ENCODE measurements at places on chromosomes 1 and 21. TPM values are rescaled to one million over a fixed set of nuclear protein-coding genes. Genes with fewer than 3 reads are reported as not detected.

Gene ZYG11A
- 0.25 TPM for polyA plus RNA-seq

Gene PRELP
- 4.4 TPM for polyA plus RNA-seq

Gene OVAAL
- polyA plus RNA-seq, result not detected

DNA sequence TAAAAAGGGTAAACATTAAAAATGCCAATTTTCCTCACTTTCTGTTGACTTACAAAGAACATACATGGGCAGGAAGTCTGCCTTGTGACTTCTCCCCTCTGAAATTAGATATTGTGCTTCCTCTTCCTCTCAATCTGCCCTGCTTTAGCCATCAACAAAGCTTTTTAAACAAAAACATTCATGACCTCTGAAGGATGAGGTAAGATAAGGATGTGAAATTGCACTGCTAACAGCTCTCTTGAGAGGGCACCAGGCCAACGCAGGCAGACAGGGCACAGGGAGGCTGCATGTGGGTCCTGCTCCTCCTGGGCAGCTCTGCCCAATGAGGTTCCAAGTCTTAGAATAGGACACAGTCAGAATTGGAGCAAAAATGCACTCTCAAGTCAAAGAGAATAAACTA, 62.1 kb downstream of the DEGS1 start:
- DNase-seq, result no peak

DNA sequence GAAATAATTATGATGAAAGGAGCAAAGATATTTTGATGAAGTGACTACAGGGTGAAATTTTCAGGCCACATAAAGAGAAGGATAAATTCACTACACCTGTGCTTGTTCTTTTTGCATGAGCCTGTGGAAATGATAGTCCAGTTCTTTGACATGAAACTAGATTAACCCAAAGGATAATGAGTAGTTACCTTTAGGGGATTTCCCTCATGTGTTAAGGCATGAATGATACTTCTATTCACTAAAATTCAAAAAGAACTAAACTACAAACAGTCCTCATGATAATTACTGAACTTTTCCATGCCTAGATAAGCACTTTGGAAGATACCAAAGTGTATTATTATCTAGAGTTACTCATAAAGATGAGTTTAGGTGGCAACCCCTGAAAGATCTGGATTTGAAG, 244.3 kb downstream of the PTPRC start:
- no peak for DNase-seq

DNA sequence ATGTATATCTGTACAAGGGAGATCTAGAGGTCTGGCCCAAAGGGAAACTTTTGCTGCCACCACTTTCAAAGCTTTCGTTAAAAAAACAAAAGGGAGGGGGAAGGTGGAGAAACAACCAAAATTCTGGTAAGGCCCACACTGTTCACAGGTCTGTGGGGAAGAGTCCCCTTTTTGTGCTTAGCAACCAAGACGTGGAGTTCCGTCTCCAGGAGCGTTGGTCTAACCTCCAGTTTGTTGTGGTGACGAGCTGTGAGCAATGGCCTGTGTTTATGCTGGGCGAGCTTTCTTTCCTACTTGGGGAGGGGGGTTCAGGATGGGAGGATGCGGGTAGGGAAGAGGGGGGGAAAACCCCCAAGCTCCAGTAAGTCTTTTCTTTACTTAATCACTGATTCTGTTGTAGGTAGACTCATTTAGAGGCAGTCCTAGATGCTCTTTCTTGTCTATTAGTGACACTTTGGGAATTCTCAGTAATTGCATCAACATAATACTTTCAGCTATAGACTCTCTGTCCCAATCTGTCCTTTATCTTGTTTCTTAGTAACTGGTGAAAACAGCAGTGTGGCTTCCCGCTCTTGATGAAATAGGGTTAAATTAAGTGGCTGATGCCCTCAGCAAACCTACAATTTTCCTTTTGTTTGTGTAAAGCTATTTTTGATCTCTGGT, 1.5 kb downstream of the HIPK1 start:
- DNase-seq, result peak; percentile 78

DNA sequence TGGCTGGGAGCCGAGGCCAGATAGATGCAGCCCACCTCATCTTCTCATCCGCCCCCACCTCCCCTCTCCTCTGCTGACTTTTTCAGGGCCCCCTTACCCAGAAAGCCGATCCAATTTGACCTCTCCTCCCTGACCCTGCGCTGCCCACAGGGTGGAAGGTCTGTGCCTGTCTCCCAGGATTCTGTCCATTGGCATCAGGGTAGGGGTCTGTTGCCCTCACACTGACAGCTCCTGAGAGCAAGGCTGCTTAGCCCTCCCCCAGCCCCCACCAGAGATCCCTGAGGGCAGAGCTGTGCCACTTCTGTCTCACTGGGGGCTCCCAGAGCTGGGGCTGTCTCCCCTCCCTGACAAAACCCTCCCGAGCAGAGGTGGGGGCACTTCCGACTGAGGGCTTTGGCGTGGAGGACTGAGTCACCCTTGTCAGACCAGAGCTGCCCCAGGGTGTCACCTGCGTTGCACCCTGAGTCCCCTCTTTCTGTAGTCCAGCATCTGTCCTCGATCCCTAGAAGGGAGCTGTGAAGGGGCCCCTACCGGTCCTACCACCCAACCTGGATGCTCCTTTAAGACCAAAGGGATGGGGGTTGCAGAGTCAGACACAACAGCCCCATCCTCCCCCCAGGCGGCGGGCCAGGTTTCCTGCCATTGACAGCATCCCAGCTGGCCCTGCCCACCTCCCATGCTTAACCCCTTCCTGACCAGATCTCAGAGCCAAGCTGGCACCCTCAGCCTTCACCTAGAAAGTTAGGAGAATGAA, 2.4 kb upstream of the FAM110D start:
- DNase-seq, result no peak

DNA sequence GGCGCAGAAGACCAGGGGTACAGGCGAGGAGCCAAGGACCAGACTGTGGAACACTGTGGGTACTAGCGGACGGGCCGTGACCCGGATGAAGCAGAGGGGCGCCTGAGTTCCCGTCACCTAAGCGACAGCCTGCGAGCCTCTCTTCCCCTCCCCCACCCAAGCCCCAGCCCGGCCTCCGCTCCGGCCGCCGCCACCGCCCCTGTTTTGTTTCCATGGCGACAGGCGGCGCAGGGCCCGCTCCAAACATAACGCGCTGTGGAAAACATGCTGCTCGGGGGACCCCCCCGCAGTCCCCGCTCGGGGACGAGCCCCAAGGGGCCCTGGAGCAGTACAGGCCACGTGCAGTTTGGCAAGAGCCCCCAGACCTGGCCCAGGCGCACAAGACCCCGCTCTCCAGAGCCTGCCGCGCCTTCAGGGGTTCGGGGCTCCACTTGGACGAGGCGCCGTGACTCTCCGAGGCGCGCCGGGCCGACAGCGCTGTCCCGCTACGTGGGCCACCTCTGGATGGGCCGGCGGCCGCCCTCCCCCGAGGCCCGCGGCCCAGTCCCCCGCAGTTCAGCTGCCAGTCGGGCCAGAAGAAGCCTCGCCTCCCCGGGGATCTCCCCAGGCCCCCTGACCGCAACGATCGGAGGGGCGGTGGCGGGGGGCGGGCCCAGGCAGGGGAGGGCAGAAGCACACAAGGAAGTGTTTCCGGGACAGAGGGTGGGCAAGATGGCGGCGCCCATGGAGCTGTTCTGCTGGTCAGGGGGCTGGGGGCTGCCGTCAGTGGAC, at the start of gene MTX1:
Gene MTX1, plus strand, starts transcription at position 155 of the 771 bp plus-strand sequence. Its CDS starts 110 bp downstream, at position 265.
- DNase-seq, result peak; percentile 81

GRCh38 chr1:150196417-150196816, 39.5 kb downstream of the ANP32E start:
- DNase-seq, result no peak

- no peak for DNase-seq
These were observed 352.7 kb upstream of the PLD5 start for GRCh38 chr1:242877229-242877628.

GRCh38 chr1:5985250-5985649, 7.0 kb downstream of the NPHP4 start:
- no peak for DNase-seq

DNA sequence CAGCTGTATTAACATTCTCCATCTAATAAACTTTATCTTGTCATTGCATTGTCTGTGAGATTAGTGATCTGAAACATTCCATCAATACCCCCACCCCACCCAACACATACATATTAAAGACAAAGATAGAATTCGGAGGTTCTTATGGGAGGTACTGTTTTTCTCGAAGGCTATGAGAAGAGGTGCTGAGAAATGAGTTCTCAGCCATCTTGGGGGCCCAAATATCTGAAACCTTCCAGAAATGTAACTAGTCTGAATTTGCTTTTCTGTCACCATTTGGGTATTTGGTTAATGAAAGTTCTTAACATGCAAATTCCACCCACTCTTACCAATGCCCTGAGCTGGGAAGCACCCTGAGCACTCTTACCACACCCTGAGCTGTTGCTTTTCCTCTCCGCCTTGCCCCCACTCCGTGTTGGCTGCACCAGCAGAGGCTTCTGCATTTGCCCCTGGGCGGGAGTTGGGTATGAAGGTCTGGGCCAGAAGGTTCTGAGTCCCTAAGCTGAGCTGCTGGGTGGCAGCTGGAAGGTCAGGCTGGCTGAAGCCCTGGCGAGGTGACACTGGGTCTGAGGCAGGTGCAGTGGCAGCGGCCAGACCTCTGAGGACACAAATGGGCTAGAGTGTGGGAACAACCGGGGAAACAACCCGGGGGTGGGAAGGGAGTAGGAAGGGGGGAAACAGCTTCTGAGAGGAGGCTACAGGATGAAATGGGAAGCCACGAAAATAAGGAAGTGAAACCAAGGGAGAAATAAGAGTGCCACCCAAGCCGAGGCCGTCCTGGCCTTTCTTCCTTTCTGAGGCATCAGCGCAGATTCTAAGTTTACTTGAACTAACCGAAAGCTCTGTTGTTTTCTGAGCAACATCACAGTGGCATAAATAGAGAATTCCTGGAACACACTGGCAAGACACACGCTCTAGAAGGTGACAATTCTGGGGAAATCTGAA, 26.3 kb upstream of the IER5 start:
- DNase-seq, result no peak

GRCh38 chr1:117128323-117129079, 7.0 kb upstream of the TRIM45 start:
- no peak for DNase-seq

DNA sequence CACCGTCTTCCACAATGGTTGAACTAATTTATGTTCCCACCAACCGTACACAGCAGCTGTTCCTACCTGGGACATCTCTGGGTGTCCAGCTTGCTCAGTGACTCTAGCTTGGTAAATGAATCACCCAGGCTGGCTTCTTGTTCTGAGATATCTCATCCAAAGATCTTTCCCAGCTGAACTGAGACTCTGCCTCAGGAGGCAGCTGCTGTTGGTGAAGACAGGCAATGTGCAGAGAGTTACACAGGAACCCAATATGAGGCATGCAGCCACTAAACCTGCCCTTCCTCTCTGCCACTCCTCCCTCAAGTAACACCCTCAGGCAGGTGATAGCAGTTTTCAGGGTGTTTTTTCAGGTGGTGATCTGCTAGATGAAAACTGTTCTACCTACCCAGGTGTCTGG, 14.0 kb upstream of the FOXO6 start:
- no peak for DNase-seq

Measured in large intestine (tissue), 12 donors.